ENCODE measurements at places on chromosomes 6 and 20. TPM values are rescaled to one million over a fixed set of nuclear protein-coding genes. Genes with fewer than 3 reads are reported as not detected.

The TRIM10 gene
- under 0.01 TPM for total RNA-seq

The KHDC1 gene
- total RNA-seq = 2.9 TPM

The CALHM6 gene
- 4.5 TPM for total RNA-seq

The HLA-DOA gene
- 0.82 TPM for total RNA-seq

The SMIM29 gene
- total RNA-seq = 23.2 TPM

The SLC22A16 gene
- total RNA-seq = not detected

The LY86 gene
- 2.9 TPM for total RNA-seq

Measured in frontal cortex (tissue), 4 donors.